ENCODE measurements at places on chromosomes 5 and 9. TPM values are rescaled to one million over a fixed set of nuclear protein-coding genes. Genes with fewer than 3 reads are reported as not detected.
A peak's percentile ranks its signal among the peaks of the same experiment; 100 is the strongest.

DNA sequence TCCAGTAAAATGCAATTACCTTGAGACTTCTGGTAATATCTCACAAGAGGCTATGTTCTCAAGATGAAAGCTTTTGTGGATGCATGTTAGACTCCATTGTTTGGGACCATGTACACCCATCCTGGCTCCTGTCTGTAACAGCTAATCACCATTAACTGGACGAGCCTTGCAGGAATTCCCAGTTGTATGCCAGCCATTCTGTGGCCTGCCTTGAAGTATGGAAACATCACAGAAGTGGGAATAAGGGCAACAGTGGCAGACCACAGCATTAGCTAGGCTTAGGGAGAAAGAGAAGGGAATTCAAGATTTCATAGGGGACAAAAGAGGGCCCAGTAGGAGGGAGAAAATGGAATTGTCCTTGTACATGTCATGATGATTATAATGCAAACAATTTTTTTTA lies 79.0 kb downstream of the RORB start:
- no peak overlapping the region for H3K27ac ChIP-seq
- H3K4me1 ChIP-seq: no peaks in the 10 kb centered on the region
- no peak overlapping the region for H3K4me3 ChIP-seq
- no peaks in the 10 kb centered on the region for H3K27me3 ChIP-seq
- DNase-seq: no peak

DNA sequence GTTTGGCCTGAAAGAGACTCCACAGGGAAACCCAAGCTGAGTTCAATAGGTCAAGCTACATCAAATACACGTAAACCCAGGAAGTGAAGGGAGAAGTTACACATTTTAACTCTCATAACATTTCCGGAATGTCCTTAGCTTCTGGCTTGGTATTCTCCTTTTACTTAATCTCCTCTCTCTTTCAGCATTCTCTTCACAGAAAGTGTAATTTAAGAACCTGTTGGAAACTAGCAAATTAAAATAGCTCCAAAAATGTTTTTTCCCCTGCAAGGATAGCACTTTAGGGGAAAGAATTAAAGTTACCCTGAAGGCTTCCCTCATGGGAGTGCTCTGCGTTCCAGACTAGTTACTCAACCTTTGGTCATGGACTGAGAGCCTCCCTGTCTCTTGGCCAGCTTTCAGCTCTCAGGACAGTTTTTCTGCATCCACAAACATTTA lies 292.7 kb upstream of the TARS1 start:
- no peak overlapping the region for H3K4me3 ChIP-seq
- no peaks in the 10 kb centered on the region for H3K27me3 ChIP-seq
- H3K4me1 ChIP-seq: no peaks in the 10 kb centered on the region
- peak overlapping the region; percentile 32 for H3K27ac ChIP-seq

GRCh38 chr9:13513716-13514444 lies 234.4 kb upstream of the MPDZ start:
- no peaks in the 10 kb centered on the region for H3K4me1 ChIP-seq
- no peak overlapping the region for H3K27ac ChIP-seq
- H3K27me3 ChIP-seq: no peaks in the 10 kb centered on the region
- no peak for DNase-seq

GRCh38 chr5:134142052-134142451 lies 27.6 kb downstream of the TCF7 start:
- peaks cover 13% of the 10 kb centered on the region for H3K36me3 ChIP-seq
- peaks cover 7% of the 10 kb centered on the region for H3K4me1 ChIP-seq
- H3K27ac ChIP-seq: no peak overlapping the region
- H3K27me3 ChIP-seq: no peaks in the 10 kb centered on the region
- DNase-seq: peak; percentile 26

DNA sequence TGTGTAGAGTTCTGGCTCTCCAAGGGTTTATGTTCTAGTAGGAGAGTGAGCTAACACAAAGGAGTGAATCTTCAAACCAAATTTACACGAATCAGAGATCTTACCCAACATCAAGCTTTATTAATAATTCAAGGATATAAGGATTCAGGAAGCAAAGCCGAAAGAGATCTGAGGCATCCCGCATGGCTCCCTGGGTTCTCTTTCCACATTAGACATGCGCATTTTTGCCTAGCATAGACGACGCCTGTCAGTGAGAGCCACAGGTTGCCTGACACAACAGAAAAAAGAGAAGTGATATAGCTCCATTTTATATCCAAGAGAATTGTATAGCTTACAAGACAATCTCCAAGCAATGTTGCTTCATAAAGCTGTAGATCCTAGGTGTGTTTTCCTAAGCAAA lies 52.6 kb downstream of the ESM1 start:
- H3K4me1 ChIP-seq: no peaks in the 10 kb centered on the region
- no peaks in the 10 kb centered on the region for H3K27me3 ChIP-seq
- no peak for DNase-seq
- no peaks in the 10 kb centered on the region for H3K36me3 ChIP-seq

- H3K36me3 ChIP-seq: no peaks in the 10 kb centered on the region
- no peak overlapping the region for H3K4me3 ChIP-seq
- no peaks in the 10 kb centered on the region for H3K27me3 ChIP-seq
- no peak for DNase-seq
Measured at GRCh38 chr9:91192381-91193086, 169.2 kb downstream of the AUH start.

DNA sequence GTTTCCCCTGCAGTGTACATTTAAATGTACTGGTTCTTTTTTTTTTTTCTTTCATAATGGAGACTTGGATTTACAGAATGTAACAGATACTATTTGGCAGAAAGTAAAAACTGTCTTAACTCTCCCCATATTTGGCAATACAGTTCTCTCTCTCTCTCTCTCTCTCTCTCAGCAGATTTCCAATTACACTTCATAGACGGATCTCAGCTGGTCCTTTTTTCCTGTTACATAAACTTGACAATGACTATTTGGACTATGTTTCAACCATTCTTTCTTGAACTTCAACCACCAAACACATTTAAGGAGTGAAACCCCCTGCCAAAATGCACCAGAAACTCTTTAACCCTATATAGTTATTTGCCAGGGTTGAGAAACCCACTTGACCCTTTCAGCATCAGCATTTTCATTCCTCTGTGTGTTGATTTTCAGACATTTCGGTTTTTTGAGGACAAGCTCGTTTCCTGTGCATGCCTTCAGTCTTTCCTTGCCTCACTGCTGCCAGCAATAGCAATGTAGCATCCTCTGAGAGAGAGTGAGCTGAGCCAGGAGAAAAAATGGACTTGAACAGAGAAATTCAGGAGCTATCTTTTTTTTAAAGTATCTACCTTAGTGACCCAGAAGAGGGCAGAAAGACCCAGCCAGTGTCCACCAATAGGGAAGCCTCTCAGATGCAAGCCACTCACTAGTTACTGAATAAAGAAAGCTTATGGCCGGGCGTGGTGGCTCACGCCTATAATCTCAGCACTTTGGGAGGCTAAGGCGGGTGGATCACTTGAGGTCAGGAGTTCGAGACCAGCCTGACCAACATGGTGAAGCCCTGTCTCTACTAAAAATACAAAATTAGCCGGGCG lies 26.0 kb upstream of the GNA14 start:
- no peaks in the 10 kb centered on the region for H3K4me1 ChIP-seq
- H3K36me3 ChIP-seq: no peaks in the 10 kb centered on the region
- DNase-seq: no peak

ORM2 gene
- polyA plus RNA-seq: 5,754 TPM

PPP2R2B gene
- polyA plus RNA-seq: 0.15 TPM
